HT-29 (cell line): ENCODE measurements at places on chromosomes 5 and 9. TPM values are rescaled to one million over a fixed set of nuclear protein-coding genes. Genes with fewer than 3 reads are reported as not detected.

The ZNF618 gene
- 0.20 and 0.39 TPM in 2 replicates for total RNA-seq

- no peak for DNase-seq
These were observed 50.8 kb upstream of the TEX48 start for GRCh38 chr9:114732823-114733222.

DNA sequence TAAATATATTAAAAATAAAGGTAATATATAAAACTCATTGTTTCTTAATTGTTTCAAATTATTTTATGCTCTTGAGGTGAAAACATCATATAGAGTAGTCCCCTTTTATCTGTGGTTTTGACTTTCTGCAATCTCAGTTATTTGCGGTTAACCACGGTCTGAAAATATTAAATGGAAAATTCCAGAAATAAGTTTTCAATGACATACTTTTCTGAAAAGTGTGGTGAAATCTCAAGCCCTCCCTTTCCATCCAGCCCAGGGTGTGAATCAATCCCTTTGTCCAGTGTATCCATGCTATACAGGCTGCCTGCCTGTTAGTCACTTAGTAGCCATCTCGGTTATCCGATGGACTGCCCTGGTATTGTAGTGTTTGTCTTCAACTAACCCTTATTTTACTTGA lies 546.7 kb upstream of the DMAC1 start:
- no peak for DNase-seq

The NCS1 gene
- total RNA-seq: 6.9 and 7.0 TPM in 2 replicates

The FNIP1 gene
- 20.8 and 22.1 TPM in 2 replicates for total RNA-seq

GRCh38 chr5:134464988-134465815 lies 53.5 kb upstream of the CDKN2AIPNL start:
- no peak for DNase-seq

DNA sequence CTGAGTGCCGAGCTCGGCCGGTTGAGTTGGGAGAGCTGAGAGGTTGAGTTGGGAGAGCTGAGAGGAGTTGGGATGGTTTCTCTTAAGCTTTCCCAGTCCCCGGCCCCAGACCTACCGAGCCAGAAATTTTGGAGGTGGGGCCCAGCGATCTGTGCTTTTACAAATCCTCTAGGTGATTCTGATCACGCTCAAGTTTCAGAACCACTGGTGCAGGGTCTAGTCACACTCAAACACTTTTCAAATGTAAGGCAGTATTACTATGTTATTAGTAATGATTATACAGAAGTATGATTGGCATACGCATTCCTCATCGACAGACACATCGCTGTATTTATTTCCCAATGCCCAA lies 256 bp upstream of the CLINT1 start:
- no peak for DNase-seq

The MYORG gene
- total RNA-seq: 26.5 and 29.5 TPM in 2 replicates

DNA sequence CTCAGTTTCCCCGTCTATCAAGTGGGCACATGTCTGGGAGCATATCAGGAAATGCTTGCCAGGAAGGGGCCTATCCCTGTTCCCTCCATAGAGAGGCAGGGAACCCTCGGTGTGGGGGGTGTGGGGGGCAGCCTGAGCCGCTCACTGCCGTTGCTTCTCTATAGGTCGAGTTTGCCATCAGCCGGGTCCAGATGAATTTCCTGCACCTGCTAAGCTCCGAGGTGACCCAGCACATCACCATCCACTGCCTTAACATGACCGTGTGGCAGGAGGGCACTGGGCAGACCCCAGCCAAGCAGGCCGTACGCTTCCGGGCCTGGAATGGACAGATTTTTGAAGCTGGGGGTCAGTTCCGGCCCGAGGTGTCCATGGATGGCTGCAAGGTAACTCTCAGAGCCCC lies 13.8 kb upstream of the ORM1 start:
- no peak for DNase-seq

- no peak for DNase-seq
These were observed 583.9 kb downstream of the SEMA5A start for GRCh38 chr5:8961956-8962355.

GRCh38 chr5:43997647-43998272 lies 391.5 kb downstream of the FGF10 start:
- DNase-seq: peak; percentile 63

The PCDHGA9 gene
- 0.31 and 0.50 TPM in 2 replicates for total RNA-seq

DNA sequence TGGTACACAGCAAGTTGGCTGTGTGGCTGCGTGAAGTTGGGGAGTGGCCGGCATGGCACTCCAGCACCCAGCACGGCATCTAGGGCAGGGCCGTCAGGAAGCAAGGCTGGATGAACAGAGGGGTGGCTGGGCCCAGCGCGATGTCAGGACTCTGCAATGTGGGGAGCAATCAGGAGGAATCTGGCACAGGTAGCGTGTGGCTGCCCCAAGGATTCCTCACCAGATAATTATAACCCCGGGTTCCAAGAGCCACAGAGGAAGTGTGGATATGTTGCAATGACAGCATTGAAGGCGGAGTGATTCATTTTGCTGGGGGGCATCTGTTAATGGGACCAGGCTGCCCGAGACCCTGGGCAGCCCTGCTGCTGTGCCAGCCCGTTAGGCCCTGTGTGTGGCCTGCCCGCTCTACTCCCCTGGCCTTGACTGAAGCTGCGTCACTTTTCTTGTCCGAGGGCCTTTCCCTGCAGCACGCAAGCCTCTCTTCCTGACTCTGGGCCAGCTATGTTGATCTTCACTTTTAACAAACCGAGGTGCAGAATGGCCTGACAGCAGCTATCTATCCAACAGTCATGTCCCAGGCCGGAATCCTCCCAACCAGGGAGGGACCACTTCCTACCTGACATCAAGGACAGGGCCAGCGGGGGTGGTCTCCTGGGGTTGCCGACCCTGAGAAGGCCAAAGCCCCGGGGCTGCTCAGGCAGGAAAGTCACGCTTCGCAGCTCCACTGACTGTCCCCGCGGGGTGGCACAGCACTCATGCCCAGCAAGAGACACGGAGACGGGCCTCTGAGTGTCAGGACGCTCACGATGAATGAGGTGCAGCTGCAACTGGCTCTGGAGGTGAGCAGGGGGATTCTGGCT lies 118.0 kb upstream of the PHYKPL start:
- no peak for DNase-seq
